Activated CD8-positive, alpha-beta T cell treated with anti-CD3 and anti-CD28 coated beads, Interleukin-2, amount 10 ng/mL, durations not matched to agents 7 days and 5 days (primary cell): ENCODE measurements at places on chromosomes 7 and 10.

GRCh38 chr7:124155432-124156022 is 122.7 kb upstream of the TMEM229A start:
- no peak for DNase-seq

- no peak for DNase-seq
Measured at GRCh38 chr7:35968140-35968940, 167.5 kb downstream of the SEPTIN7 start.

- no peak for DNase-seq
Measured at GRCh38 chr10:1244493-1244892, 188.3 kb downstream of the WDR37 start.

- peak; percentile 31 for DNase-seq
Measured at GRCh38 chr7:91288208-91288824, 24.1 kb downstream of the FZD1 start.

GRCh38 chr10:92729886-92730285 is 40.1 kb downstream of the HHEX start:
- DNase-seq: no peak

- no peak for DNase-seq
Measured at GRCh38 chr7:45067582-45067981, 21.2 kb downstream of the NACAD start.

DNA sequence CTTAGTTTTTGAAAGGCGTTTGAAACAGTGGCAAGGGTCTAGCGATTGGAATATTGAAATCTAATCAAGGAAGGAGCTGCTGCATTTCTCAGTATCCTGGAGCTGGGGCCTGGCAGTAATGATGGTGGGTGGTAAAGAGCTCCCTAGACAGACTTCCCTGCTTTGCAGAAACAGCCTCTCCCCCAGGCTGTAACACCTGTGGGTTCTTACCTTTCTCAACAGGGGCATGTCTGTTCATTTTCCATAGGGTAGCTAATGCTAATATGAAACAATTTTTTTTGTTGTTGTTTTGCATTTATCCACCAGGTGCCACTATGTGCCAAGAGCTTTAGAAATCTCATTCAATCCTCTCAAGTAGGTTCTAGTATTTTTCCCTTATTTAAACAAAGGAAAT is 345.5 kb downstream of the REEP3 start:
- DNase-seq: no peak

GRCh38 chr7:133339772-133340171 is 86.9 kb downstream of the EXOC4 start:
- DNase-seq: no peak

GRCh38 chr10:113179265-113179664 is 229.2 kb downstream of the TCF7L2 start:
- DNase-seq: no peak

DNA sequence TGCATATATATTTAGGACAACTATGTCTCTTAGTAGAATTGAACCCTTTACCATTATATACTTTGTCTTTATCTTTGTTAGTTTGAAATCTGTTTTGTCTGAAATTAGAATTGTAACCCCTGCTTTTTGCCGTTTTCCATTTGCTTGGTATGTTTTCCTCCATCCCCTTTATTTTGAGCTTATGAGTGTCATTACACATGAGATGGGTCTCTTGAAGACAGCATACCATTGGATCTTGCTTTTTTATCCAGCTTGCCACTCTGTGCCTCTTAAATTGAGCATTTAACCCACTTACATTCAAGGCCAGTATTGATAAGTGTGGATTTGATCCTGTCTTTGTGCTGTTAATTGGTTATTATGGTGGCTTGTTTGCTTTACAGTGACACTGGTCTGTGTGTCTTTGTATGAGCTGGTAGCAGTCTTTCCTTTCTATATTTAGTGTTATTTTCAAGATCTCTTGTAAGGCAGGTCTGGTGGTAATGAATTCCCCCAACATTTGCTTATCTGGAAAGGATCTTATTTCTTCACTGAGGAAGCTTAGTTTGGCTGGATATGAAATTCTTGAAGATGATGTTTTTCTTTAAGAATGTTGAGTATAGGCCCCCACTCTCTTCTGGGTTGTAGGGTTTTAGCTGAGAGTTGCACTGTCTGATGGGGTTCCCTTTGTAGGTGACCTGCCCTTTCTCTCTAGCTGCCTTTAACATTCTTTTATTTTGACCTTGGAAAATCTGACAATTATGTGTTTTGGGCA is 149.5 kb downstream of the AHR start:
- no peak for DNase-seq

- DNase-seq: no peak
Measured at GRCh38 chr7:70347463-70348254, 749.4 kb downstream of the AUTS2 start.

DNA sequence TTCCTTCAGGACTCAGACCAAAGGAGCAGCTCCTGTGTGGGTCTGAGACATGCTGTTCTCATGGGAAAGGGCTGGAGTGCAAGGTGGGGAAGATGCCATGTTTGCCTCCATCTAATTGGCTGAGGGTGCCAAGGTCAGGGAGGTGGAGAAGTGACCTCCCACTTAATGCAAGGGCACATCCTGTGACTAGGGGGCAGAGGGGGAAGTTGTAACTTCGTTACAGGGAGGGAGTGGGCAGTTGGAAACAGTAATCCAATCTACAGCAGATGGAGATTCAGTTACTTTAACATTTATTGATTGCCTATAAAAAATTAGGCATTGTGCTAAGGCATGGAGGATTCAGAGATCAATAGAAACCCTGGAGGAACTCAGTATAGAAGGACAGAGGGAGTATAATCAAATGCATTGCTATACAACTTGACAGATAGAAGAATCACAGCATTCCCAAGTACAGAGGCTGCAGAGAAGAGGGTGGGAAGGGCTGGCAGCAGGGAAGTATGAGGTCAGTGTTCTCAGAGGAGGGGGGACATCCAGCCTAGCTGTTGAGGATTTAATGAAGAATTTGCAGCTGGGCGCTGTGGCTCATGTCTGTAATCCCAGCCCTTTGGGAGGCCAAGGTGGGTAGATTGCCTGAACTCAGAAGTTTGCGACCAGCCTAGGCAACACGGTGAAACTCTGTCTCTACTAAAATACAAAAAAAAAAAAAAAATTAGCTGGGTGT is 75.9 kb downstream of the CCNY start:
- no peak for DNase-seq

DNA sequence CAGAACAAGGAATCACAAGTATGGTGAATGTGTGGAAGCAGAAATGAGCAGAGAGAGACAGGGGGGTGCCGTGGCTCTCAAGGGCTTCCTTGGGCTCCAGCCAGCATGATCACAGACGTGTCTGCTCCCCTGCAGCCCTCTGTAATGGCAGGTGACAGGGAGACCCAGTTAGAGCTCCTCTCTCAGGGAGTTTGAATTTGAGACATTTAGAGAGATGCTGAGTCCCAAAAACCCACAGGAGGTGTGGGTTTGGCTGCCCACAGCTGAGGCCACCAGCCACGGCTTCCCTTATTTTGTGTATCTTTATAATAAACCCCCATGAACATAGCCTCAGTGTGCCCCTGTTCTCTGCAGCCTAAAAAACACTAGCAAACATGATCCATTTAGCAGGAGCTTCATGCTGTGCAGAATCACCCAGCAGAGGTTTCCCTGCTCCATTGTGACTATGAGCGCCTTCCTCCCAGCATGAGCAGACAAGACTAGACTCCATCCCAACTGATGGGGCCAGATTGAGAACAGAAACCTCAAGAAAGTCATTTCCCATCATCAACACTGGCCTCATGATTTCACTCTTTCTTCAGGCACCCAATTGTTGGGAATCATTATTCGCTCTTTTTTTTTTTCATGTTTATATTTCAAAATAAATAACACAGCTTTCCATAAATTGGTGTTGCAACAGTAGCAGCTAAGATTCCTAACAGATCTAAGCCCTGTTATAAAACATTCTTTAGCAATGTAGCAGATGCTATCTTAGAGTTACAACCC is 13.4 kb downstream of the NOD1 start:
- DNase-seq: no peak

DNA sequence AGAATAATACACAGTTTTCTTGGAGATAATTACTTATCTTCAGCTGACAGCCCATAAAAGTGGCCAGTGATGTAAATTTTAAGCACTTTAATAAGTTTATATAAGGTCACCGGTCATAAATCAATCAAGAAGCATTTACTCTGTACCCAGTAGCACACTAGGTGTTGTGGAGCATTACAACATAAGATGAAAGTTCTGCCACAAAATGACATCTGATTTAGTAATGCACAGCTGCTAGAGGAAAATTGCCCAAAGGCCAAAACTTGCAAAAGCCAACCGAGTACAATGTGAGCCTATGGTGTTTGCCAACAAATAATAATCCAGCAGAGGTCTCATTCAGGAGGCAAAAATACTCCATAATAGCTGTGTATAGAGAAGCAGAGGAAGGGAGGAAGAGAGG is 63.6 kb downstream of the GPR37 start:
- DNase-seq: no peak

DNA sequence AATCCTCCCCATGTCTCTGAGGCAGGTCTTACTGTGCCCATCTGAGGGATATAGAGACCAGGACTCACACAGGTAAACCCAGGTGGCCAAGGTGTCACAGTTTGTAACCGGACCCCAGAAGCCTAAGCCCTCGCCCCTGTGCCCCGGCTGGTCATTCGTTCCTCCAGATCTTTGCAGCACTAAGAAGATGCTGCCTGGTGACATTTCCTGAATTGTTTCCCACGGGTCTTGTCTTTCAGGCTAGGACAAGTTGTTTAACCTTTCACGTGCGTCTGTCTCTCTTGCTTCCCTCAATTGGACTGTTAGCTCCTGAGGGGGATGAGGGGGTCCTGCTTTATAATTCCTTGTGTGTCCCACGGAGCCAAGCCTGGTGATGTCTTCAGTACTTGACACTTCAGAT is 158.0 kb downstream of the KCNMA1 start:
- DNase-seq: no peak

- no peak for DNase-seq
Measured at GRCh38 chr10:73251683-73252444, 580 bp downstream of the MRPS16 start.

DNA sequence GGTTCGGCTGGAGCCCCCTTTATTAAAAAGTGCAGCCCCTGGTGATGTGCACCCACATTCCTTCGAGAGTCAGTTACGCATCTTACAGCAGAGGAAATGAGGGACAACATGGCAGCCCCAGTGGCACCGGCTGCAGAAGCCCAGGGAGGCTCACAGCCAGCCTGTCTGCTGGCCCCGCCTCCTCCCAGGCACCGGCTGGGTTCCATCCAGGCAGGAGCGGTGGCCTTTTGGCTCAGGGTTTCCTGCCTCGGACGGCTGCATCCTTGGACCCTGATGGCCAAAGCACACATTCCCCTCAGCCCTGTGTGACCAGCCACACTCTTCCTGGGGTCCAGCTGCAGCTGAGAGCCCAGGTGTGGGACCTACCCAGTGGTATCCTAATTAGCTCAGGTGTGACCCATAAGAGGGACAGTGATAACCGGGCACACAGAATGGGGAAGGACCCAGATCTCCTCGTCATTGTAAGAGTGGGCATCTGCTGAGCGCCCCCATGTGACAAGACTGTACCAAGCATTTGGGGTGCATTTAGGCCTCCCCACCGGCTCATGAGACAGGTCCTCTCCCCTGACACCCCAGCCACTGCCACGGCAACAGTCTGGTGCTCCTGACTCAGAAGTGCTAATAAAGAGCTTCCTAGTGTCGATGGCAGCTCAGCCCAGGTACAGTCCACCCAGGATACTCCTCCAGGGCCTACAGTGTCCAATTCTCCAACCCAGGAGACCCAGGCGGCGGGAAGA is 63.3 kb upstream of the CHST15 start:
- no peak for DNase-seq
